NCI-H1436 treated with DMSO at 0.1 percent for 48 hours (cell line): ENCODE measurements at places on chromosomes 5 and 9.
A peak's percentile ranks its signal among the peaks of the same experiment; 100 is the strongest.

DNA sequence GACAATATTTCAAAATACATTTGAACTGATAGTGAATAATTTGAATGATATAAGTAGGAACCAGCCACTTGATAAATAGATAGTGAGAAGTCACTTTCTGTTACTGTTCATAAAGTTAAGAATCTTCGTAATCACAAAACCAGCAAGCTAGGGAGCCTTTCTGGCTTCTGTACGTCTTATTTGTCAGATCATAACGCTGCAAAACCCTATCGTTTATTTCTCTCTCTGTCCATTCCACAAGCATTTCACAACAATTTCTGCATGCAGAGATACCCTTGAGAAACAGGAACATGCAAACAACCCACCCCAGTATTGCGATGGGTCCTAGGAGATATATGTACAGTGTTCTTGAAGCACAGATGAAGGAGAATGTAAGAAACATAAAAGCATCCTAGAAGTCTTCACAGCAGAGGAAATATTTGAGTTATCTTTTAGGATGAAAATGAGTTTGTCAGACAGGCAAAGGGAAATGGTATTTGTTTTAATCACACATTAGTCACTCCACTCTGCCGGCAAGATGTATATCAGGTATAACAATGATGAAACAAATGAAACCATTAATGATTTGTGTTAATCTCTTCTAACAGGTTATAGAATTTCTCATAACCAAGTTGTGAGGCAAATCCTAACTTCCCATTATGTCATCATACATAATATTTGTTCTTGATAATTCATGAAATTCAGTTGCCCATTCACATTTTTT is 668.7 kb upstream of the FTMT start:
- DNase-seq, result no peak

DNA sequence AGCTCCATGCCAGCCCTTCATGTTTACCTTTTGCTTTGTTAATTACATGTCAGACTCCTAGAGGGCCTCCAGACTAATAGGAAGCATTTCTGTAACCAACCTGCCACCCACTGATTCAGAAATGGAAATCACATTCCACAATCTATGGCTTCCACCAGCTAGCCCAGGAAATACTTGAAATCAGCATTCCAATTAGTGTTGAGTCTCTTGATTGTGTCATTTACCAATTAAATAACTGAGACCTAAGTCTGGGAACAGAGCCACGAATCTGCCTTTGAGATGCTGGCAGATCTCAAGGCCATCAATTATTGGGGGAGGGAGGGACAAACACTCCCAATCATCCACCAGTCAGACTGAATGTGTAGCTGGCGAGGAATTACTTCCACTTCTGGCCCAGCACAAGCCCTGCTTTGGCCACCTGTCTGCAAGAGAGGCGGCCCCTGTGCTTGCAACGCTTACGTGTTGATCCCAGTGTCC is 27.4 kb upstream of the SAP30L start:
- DNase-seq, result no peak

DNA sequence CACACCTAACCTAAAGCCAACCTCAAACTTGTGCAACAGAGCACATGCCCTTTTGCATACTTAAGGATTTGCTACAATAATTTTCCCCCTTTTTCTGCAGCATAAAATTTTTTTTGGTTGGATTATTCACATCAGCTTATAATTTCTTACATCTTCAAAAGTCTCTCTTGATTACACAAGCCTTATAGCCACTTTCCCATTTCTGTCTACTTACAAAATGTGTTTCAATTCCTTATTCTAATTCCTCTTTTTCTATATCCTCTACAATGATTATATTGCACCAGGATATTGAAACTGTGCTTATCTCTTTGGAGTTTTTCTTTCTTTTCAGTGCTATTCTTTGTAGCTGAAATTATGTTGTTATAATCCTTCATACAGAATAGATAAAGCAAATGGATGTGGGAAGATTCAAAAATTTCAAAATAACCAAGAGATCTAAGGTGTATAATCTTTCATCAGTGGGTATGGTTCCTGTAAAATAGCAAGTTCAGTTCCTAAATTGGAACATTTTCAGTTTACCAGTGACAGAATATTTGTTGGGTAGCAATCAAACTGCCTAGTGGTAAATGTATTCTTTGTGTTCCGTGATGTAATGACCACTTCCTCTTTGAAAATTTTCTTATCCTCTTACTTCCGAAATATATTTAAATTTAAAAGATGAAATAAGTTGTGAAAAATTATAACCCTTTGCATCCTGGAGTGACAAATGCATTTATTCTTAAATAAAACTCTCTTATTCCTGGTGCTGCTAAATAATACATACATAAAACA is 386.8 kb upstream of the CHD1 start:
- no peak for DNase-seq

GRCh38 chr9:74721696-74722660 is 165.7 kb downstream of the TRPM6 start:
- no peak for DNase-seq

GRCh38 chr9:98146101-98146991 is 27.3 kb upstream of the TRIM14 start:
- DNase-seq, result peak; percentile 15

- DNase-seq, result no peak
Measured at GRCh38 chr5:167987490-167988280, 303.8 kb upstream of the WWC1 start.

- DNase-seq, result no peak
Measured at GRCh38 chr9:97958812-97959511, 21.0 kb upstream of the HEMGN start.

GRCh38 chr9:132216861-132217619 is 55.2 kb downstream of the NTNG2 start:
- DNase-seq, result no peak

- no peak for DNase-seq
Measured at GRCh38 chr5:21806943-21807342, 1046.2 kb downstream of the CDH12 start.

GRCh38 chr5:143896966-143897365 is 85.0 kb downstream of the HMHB1 start:
- DNase-seq, result no peak

GRCh38 chr9:98902516-98902915 is 41.2 kb upstream of the COL15A1 start:
- DNase-seq, result no peak

- no peak for DNase-seq
Measured at GRCh38 chr9:89951675-89952074, 346.9 kb downstream of the GADD45G start.

DNA sequence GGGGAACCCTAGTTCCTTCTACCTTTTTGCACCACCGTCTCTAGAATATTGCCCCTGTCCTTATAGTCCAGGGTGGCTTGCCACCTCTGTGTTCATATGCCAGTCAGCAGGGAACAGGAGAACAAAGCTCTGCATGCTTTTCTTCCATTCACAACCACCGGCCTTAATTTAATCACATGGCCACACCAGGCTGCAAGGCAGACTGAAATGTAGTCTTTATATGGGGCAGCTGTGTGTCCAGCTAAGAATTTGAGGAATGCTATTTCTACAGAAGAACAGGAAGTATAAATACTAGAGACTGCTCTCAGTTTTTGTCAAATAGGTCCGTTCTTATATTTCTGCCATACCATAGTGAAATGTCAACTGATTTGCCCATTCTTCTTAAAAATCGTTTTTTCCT is 5.8 kb downstream of the C5orf22 start:
- DNase-seq, result no peak

DNA sequence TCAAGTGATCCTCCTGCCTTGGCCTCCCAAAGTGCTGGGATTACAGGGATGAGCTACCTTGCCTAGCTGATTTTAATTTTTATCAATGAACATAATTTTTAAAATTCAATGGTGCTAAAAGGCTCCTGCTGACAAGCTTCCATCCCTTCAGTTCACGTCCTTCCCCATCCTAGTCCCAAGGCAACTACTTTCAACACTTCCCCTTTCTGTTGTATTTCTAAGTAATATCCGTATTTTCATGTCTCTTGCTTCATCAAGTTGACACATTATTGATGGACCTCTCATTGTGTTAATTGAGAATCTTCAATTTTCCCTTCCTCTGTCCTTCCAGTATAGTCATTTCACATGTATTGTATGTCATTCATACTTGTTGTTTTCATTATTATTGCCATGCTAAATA is 93.8 kb upstream of the RASGRF2 start:
- DNase-seq, result no peak

GRCh38 chr5:120818128-120818527 is 354.0 kb downstream of the PRR16 start:
- no peak for DNase-seq

DNA sequence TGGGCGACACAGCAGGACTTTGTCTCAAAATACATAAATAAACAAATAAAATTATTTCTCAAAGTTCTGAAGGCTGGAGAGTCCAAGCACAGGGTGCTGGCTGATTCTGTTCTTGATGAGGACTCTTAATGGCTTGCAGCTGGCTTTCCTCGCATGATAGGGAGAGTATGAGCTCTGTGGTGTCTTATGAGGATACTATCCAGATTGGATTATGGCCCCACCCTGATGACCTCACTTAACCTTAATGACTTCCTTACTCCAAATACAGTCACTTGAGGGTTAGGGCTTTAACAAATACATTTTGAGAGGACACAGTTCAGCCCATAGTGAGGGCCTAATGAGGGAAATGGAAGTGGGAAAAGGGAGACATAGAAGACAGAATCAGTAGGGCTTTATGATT is 87.7 kb downstream of the FOCAD start:
- no peak for DNase-seq

- no peak for DNase-seq
Measured at GRCh38 chr5:40675396-40676133, 4.2 kb upstream of the PTGER4 start.

DNA sequence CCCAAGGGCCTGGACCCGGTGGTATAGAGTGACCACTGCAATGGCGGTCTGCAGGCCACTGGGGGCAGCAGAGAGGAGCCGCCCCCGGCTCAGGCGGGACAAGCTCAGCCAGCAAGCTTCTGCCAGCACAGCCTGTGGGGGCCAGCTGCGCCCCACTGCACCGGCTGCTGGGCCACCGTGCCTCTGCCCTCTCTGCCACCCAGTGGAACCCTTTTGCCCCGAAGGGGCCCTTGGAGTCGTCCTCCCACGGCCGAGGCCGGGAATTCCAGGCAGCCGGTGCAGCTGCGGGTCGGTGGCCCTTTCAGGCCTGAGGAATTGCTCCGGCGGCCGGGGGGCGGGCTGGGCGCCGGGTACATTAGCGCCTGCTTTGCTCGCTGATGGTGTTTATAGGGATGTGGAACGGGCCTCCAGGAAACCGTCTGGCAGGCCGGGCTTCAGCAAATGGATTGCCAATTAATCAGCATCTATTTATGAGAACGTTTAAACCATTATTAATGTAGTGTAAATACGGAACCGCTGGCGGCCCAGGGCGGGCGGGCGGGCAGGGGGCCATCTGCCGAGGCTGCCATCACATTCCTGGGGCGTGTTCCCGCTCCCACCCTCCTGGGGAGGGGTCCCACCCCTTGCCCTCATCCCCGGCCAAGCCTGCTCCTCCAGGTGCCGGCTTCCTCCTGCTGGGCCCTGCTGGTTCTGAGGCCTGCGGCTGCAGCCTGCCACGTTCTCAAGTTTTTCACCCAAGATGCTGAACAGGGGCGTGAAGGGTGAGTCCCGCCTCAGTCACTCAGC is 127.4 kb downstream of the BARX1 start:
- DNase-seq, result no peak

- no peak for DNase-seq
Measured at GRCh38 chr9:118674942-118675341, 694.3 kb downstream of the BRINP1 start.

DNA sequence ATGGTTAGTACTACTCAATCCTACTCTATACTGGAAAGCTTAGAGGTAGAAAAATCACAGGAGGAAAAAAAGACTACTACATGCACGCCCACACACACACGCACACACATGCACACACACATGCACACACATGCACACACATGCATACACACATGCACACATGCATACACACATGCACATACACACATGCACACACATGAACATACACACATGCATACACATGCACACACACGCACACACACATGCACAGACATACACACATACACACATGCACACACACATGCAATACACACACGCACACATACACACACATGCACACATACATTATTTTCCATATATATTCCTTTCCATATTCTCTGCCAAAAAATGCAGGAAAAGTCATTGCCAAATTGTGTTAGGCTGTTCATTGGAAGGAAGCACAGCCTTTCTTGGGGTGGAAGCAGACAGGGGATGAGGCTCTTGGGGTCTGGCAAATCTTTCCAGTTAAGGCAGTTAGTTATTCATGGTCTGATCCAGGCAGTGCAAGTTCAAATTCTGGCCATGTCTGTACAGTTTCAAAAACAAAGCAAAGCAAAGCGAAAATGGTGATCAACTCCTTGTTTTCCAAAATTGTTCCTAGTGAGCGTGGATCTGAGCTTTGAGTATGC is 187.9 kb upstream of the EGFLAM start:
- no peak for DNase-seq

- no peak for DNase-seq
Measured at GRCh38 chr5:117769877-117770276, 1195.3 kb upstream of the SEMA6A start.

GRCh38 chr9:125759764-125760129 is 12.6 kb downstream of the PBX3 start:
- DNase-seq, result no peak

DNA sequence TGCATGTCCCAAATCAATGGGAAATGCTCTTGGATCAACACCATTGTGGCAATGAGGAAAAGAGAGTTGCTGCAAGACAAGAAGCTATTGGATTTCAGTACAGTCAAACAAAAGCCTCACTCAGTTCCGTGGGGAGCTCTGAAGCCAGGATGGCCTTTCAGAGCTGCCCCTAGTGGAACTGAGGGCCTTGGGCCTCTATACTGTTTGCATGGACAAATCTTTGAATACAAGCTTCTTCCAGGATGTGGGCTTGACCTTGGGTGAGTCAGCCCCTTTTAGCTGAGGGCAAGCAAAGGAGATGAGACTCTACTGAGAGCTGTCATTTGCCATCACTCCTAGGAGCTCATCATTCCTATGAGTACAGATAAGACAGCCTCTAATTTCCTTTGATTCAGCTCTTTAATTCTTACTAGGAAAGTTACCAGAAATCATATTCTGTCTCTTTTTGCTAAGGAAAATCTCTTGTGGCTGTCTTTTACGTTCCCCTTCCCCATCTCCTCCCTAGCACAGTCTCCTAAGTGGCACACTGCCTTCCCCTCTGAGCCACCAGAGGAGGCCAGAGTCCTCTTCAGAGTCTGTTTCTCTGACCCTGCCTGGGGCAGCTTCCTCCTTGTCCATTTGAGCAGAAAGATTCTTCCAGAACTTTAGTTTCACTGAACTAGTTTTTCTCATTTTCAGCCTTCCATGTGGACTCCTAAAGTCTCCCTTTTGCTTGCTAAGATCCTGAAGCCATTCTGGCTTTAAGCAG is 168.8 kb upstream of the POC5 start:
- DNase-seq, result no peak

- DNase-seq, result peak; percentile 99
Measured at GRCh38 chr9:130535818-130536521, 43.4 kb upstream of the FUBP3 start.
